Tongue (tissue), 3 donors: ENCODE measurements at places on chromosomes 12 and 14. TPM values are rescaled to one million over a fixed set of nuclear protein-coding genes. Genes with fewer than 3 reads are reported as not detected.

- DNase-seq: no peak
Observed at GRCh38 chr12:68835333-68835908, 27.4 kb downstream of the MDM2 start.

GRCh38 chr14:70988452-70988851 lies 81.2 kb downstream of the PCNX1 start:
- no peak for DNase-seq

DNA sequence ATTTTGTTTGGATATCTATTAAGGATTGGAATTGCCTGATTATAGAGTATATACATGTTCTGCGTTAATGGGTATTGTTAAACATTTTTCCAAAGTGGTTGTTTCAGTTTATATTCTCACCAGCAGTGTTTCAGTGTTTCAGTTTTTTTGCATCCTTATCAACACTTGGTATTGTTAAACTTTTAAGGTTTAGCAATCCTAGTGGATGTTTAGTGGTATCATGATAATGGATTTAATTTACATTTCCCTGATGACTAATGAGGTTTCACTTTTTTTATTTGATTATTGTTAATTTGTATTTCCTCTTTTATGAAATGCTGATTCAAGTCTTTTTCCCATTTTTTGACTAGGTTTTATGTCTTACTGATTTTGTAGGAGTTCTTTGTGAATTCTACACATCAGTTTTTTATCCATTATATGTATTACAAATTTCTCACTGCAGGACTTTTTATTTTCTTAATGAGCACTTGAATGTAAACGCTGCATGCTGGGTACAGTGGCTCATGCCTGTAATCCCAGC lies 23.7 kb downstream of the YLPM1 start:
- DNase-seq: no peak

DNA sequence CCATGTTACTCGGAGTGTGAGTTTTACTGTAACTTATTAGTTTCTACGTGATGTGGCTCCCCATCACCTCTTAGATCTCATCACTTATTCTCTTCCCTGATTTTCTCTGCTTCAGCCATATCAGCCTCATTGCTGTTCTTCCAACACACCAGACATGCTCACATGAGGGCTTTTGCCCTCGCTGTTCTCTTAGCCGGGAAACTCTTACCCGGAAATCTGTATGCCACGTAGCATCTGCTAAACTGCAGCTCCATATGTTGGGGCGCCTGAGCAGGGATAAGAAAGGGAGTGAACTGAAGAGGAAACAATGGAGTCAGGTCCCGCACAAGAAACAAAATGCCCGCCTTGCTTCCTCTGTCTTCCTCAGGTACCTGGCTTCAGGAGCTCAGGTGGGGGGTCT lies 16.6 kb downstream of the SMUG1 start:
- no peak for DNase-seq

GRCh38 chr12:53561590-53561953 lies 54.3 kb upstream of the NPFF start:
- DNase-seq: no peak

DNA sequence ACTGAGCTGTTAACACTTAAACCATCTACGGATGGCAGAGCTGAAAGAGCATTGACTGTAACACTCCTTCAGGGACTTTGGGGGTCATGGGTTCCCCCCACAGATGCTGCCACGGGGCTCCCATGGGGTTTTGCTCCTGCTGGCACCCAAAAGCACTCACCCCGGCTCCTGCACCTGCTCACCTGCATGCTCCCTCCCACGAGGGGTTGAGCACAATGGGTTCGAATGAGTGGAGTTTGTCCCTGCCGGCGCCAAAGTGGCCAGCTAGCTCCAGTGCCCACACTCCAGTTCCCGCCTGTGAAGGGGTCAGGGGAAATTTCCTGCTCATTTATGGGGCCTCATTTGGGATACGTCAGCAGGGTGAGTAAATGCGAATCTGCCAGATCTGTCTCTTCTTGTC lies 40.7 kb downstream of the TNFAIP2 start:
- DNase-seq: no peak

DNA sequence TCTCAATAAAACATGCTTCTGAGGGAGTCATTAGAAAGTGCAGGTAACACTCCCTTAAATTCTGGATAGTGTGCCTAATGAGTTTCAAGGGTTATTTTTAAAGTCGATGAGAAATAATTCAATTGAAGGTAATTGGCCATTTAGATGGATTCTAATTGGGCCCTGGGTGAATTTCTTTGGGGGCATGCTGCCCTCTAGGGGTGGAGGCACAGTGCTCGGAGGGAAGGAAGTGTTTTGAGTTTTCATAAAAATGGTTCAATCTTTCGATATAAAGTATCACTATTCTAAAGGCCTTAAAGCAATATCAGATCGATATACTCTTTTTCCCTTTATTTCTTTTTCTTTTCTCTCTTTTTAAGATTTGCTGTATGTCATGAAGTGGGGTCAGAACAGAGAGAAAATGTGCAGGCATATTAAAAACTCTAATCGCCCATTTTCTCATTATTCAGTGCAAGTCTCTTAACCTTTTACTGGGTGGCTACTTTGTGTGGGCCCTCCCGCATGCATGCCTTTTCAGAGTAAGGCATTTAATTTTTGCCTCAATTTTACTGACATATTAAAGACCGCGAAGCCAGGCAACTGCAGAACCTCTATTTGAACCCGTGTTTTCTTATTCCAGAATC lies 25.5 kb downstream of the NKX2-8 start:
- peak; percentile 23 for DNase-seq

- no peak for DNase-seq
Observed at GRCh38 chr12:92156704-92157395, 11.2 kb upstream of the BTG1 start.

GRCh38 chr12:29656762-29657538 lies 126.8 kb downstream of the TMTC1 start:
- no peak for DNase-seq

GRCh38 chr14:99548871-99549515 lies 55.0 kb downstream of the CCDC85C start:
- no peak for DNase-seq

DNA sequence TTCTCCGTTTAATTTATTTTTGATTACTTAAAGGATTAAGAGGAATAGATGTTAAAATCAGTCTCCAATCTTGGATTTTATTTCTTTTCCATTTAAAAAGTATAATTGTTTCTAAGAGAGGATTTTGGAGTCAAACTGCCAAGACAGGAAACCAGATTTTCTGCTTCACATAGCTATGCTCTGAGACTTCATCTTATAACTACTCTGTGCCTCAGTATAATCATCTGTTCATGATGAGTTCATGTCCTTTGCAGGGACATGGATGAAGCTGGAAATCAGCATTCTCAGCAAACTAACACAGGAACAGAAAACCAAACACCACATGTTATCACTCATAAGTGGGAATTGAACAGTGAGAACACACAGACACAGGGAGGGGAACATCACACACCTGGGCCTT lies 9.0 kb upstream of the TAS2R31 start:
- DNase-seq: no peak

- no peak for DNase-seq
Observed at GRCh38 chr12:94103986-94104385, 44.4 kb upstream of the PLXNC1 start.

DNA sequence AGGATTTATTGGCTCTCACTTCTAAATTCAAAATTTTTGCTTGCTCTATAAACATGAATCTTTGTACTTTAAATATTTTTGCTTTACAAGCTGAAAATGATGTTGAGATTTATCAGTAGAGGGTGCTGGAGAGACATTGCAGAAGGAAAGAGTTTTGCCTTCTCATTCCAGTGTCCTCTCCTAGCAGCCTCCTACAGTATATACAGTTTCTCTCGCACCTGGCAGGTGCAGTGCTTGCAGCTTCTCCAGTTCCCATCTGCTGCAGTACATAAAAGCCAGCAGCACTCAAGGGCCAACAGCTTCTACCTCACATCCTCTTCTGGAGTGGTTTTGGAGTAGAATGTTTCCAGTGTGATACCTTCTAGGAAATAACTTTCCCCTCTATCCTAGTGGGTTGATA lies 601.8 kb upstream of the ATXN7L3B start:
- peak; percentile 26 for DNase-seq

Gene ALDH1L2
- total RNA-seq: 11.9 TPM

Gene IL26
- not detected for total RNA-seq

Gene TEP1
- total RNA-seq: 13.3 TPM

Gene GNPNAT1
- total RNA-seq: 12.1 TPM

Gene GPX2
- 1.1 TPM for total RNA-seq

Gene LRP1-AS
- not detected for total RNA-seq

Gene SPIC
- not detected for total RNA-seq

Gene MYF6
- total RNA-seq: 164 TPM

Gene ARHGAP5
- total RNA-seq: 206 TPM

Gene SERPINA10
- not detected for total RNA-seq

Gene CLEC4C
- total RNA-seq: not detected

Gene PRR4
- 19.3 TPM for total RNA-seq

Gene RNF41
- total RNA-seq: 70.3 TPM
